Activated T-cell treated with anti-CD3 and anti-CD28 coated beads, Interleukin-2, amount 50 U/mL, for 48 hours (primary cell): ENCODE measurements at places on chromosomes 16 and 17.

- no peak for DNase-seq
Observed at GRCh38 chr17:57605675-57606105, 139.4 kb downstream of the CCDC182 start.

DNA sequence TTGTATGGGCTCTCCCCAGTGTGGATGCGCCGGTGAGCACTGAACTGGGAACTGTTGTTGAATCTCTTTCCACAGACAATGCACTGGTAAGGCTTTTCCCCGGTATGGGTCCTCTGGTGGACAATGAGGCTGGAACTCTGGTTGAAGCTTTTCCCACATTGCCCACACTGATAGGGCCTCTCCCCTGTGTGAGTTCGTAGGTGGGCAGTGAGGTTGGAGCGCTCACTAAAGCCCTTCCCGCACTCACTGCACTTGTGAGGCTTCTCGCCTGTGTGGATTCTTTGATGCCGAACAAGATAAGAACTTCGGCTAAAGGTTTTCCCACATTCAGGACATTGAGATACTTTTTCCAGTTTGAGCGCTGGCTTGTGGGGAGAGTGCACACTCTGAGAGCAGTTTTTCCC lies 17.8 kb downstream of the ZSCAN32 start:
- DNase-seq: peak; percentile 27

- no peak for DNase-seq
Observed at GRCh38 chr17:32960815-32961214, 30.8 kb upstream of the SPACA3 start.

DNA sequence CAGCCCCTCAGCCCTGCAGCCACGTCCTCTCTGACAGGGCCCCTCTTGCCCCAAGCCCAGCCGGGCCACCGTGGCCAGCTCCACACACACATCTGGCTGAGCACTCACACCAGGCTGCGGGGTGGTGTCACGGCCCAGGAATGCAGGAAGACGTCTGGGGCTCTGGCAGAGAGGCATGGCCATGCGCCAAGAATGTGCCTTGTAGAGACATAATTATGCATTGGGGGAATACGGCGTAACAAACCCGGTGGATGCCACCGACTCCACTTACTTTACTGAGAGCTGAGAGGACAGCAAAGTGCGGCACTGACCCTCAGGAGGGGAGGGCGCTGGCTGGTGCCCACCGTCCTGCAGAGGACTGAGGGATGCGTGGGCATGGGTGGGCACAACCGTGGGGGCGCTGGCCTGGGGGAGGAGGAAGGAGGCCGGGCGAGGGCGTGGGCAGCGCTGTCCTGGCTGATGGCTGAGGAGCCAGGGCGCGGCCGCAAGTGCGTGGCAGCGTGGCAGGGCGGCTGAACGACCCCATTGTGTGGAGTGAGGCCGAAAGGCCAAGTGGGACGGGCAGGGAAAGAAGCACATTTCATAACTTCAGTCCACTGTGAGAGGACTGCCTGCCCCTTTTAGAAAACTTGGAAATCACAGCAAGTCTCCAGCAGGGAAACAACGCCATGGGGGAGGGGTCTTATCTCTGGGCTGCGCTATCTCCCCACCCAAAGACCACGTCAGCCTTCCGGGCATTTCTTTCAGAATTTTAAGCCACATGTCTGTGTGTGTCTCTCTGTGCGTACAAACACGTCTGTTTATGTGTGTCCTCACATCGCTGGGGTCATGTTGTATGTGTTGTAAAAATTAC lies 30.6 kb downstream of the METRNL start:
- DNase-seq: no peak

- DNase-seq: no peak
Observed at GRCh38 chr16:56710181-56710737, 19.7 kb upstream of the NUP93 start.

- no peak for DNase-seq
Observed at GRCh38 chr17:62405451-62405850, 18.2 kb upstream of the METTL2A start.

- DNase-seq: no peak
Observed at GRCh38 chr17:74198694-74199093, 4.8 kb upstream of the RPL38 start.
